ENCODE measurements at places on chromosomes 5 and 9. TPM values are rescaled to one million over a fixed set of nuclear protein-coding genes. Genes with fewer than 3 reads are reported as not detected.

GRCh38 chr9:137891588-137892423 is 14.2 kb downstream of the CACNA1B start:
- no peak for DNase-seq

DNA sequence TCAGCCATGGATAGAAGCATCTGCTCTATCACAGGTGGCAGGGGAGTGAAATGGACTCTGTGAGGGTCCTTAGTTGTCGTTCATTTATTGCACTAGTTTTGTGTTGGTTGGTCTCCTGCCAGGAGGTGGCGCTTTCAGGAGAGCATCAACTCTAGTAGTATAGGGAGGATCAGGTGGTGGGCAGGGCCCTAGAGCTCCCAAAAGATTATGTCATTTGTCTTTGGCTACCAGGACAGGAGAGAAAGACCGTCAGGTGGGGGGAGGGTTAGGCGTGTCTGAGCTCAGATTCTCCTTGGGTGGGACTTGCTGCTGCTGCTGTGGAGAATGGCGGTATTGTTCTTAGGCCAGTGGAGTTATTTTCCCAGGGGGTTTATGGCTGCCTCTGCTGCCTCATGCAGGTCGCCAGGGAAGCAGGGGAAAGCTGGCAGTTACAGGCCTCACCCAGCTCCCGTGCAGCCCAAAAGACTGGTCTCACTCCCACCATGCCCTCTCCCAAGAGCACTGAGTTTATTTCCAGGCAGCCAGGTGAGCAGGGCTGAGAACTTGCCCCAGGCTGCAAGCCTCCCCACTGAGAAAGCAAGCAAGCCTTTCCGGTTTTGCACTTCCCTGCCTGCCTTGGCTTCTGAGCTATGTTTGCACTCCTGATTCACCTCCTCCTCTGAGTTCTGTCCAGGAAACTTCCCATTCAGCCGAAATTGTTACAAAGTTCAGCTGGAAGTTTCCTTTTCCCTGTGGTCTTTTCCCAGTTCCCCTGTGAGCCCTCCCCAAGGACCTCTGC is 317.3 kb downstream of the TAF11L14 start:
- DNase-seq, result no peak

DNA sequence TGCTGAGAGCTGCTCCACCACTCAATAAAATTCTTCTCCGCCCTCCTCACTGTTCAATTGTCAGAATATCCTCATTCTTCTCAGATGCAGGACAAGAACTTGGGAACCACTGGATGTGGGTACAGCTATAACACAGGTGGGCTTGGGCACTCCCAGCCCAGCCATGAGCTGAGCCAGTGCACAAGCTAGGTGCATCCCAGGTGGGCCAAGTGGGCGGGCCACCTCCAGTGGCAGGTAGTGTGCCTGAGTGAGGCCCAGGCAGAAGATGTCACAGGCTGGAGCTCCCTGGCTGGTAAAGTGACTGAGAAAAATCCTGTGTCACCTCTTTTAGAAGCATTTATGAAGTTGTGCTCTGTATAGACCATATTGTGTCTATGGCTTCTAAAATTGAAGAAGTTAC is 501.6 kb upstream of the TYRP1 start:
- DNase-seq, result no peak

GRCh38 chr9:92790542-92791527 is 26.2 kb upstream of the BICD2 start:
- peak; percentile 80 for DNase-seq

The ZNF462 gene
- 18.2 TPM for total RNA-seq
